Spinal cord (tissue), 10 donors: ENCODE measurements at places on chromosomes 3 and 15.

DNA sequence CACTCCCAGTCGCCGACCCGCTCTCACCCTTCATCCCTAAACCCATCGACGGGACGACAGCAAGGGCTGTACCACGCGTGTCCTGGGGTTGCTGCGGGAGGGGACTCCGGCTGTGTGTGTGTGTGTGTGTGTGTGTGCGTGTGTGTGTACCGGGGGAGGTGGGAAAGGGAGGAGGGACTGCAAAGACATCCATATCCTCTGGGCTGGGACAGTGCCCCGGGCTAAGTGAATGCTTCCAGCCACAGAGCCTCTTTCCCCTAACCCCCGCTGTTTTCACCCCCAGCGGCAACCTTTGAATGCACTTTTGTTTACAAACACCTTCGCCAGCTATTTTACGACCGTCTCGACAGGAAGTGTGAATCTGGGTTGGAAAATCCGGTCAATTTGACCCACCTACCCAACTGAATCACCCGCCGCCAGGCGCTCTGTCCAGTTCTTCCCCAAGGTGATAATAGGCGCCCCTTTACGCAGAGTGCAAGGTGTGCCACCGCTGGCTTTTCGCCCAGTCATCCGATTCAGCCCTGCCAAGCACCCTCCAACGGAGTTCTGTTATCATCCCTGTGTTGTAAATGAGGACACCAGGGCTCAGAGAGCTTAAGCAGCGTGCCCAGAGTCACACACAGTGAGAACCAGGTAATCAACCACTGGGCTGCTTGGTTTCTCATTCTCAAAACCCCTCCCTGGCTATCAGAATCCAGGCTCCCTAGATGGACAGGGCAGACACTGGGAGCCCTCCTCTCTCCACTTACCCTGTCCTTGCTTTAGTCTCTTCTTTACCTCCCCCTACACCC lies 739 bp upstream of the AMOTL2 start:
- peaks cover 45% of the 10 kb centered on the region for H3K4me1 ChIP-seq
- H3K36me3 ChIP-seq: peaks cover 14% of the 10 kb centered on the region
- no peak for DNase-seq
- no peaks in the 10 kb centered on the region for H3K27me3 ChIP-seq

- DNase-seq: no peak
- H3K27me3 ChIP-seq: peaks cover 8% of the 10 kb centered on the region
- H3K4me3 ChIP-seq: no peak overlapping the region
- H3K27ac ChIP-seq: no peak overlapping the region
- peaks cover 13% of the 10 kb centered on the region for H3K36me3 ChIP-seq
Observed at GRCh38 chr15:65085990-65086679, 9.6 kb downstream of the KBTBD13 start.

DNA sequence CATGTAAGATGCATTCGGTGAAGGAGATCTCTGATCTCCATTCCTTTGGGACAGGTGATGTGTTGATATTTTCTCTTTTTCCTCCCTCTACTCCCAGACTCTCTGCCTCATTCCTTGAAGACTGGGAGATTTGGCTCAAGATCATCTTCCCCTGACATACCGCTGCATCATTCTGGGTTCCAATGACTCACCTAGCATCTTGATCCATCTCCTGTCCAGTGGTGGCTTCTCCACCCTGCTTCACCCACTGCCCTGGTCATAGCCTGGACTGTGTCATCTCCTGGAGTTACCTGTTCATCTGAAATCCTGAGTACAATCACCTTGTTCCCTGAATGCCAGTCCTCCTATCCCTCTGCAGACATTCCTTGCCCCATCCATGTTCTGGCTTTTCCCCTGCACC lies 57.4 kb upstream of the TRAK1 start:
- H3K4me1 ChIP-seq: peaks cover 49% of the 10 kb centered on the region
- no peak overlapping the region for H3K4me3 ChIP-seq
- H3K27me3 ChIP-seq: no peaks in the 10 kb centered on the region
- no peak for DNase-seq
- H3K27ac ChIP-seq: peak overlapping the region; percentile 89

GRCh38 chr3:177483182-177483967 lies 286.1 kb upstream of the TBL1XR1 start:
- DNase-seq: no peak
- H3K27ac ChIP-seq: no peak overlapping the region
- no peak overlapping the region for H3K4me3 ChIP-seq
- H3K27me3 ChIP-seq: no peaks in the 10 kb centered on the region

DNA sequence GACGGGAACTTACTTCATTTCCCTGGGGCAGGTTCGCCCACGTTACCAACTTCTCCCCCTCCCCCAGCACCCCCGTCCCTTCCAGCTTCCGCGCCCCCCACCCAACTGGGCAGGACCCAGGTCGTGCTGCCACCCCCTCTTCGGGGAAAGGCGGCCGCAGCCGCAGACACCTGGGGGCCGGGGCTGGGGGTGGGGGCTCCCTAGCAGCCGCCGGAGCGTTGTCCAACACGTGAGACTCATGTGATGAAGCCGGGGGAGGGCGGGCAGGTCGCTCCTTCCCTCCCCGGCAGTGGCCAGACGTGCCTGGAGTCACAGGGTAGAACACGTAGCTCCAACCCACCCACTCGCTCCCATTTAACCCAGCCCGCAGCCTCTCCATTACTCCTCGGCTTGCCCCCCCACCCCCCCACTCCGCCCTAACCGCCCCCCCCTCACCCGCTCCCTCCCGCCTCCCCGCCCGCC lies 240 bp upstream of the BHLHE40 start:
- H3K27ac ChIP-seq: peak overlapping the region; percentile 93
- peaks cover 11% of the 10 kb centered on the region for H3K36me3 ChIP-seq
- H3K27me3 ChIP-seq: peaks cover 25% of the 10 kb centered on the region

- H3K4me3 ChIP-seq: no peak overlapping the region
- H3K27me3 ChIP-seq: no peaks in the 10 kb centered on the region
- H3K27ac ChIP-seq: no peak overlapping the region
- peaks cover 3% of the 10 kb centered on the region for H3K4me1 ChIP-seq
- no peak for DNase-seq
- H3K36me3 ChIP-seq: no peaks in the 10 kb centered on the region
Observed at GRCh38 chr3:149975919-149976318, 5.2 kb upstream of the PFN2 start.

DNA sequence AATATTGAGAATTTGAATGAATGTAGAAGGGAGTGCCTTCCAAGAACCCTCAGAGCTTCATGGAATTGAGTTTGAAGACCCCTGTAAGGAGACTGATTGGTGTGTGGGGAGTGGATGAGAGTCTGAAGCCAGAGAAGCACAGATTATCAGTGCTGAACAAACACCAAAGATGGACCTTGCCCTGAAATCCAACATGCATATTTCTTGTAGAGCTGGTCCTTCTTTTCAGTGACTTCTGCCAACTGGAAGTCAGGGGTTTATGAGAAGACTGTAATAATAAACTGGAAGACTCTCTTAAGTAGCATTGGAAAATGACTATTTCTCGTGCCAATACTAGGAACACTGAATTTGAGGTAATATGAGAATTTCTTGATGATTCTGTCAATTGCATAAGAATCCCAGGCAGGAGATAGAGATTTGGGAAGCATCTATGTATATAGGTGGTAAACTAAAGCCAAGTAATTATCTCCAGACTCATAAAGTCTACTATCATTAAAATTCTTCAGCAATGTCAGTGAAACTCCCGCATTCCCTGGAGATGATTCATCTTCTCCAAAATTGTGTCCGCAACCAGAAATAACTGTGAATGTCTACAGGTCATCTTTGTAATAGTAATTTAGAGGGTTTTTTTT lies 213.8 kb downstream of the IL5RA start:
- H3K36me3 ChIP-seq: no peaks in the 10 kb centered on the region
- H3K27me3 ChIP-seq: no peaks in the 10 kb centered on the region
- H3K4me3 ChIP-seq: no peak overlapping the region
- no peaks in the 10 kb centered on the region for H3K4me1 ChIP-seq

- peaks cover 27% of the 10 kb centered on the region for H3K4me1 ChIP-seq
- H3K4me3 ChIP-seq: no peak overlapping the region
- peaks cover 8% of the 10 kb centered on the region for H3K36me3 ChIP-seq
- DNase-seq: no peak
- no peak overlapping the region for H3K27ac ChIP-seq
Observed at GRCh38 chr15:40048926-40049475, 10.0 kb upstream of the SRP14 start.

GRCh38 chr3:84100861-84101260 lies 857.9 kb upstream of the CADM2 start:
- H3K27ac ChIP-seq: no peak overlapping the region
- H3K27me3 ChIP-seq: no peaks in the 10 kb centered on the region
- no peaks in the 10 kb centered on the region for H3K36me3 ChIP-seq
- no peak for DNase-seq

GRCh38 chr3:106510206-106510605 lies 641.4 kb upstream of the CBLB start:
- H3K27ac ChIP-seq: no peak overlapping the region
- H3K27me3 ChIP-seq: no peaks in the 10 kb centered on the region
- no peaks in the 10 kb centered on the region for H3K4me1 ChIP-seq
- DNase-seq: no peak
- no peak overlapping the region for H3K4me3 ChIP-seq
- no peaks in the 10 kb centered on the region for H3K36me3 ChIP-seq

- H3K27ac ChIP-seq: no peak overlapping the region
- no peak for DNase-seq
- peaks cover 4% of the 10 kb centered on the region for H3K36me3 ChIP-seq
- H3K27me3 ChIP-seq: no peaks in the 10 kb centered on the region
- peaks cover 5% of the 10 kb centered on the region for H3K4me1 ChIP-seq
Observed at GRCh38 chr15:59180945-59181600, 25.6 kb upstream of the LDHAL6B start.
